Lung (tissue), 17 donors: ENCODE measurements at places on chromosomes 4 and X.

DNA sequence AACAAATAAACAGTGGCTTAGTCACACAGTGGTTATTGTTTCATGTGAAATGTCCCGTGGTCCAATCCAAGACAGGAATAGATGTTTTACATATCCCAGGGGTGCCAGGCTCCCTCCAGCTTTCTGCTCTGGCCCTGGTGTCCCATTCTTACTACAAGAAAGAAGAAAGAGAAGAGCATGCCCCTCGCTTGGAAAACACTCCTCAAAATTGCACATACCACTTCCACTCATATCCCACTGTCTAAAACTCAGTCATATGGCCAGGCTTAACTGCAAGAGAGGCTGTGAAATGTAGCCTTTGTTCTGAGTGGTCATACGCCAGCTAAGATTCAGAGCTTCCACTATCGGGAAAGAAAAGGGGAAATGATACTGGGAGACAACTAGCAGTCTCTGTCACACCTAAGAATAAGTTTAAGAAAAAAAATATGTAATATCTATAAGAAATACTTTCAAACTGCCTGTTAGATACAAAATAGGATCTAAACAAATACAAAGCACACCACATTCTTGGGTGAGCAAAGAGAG lies 306.8 kb upstream of the FAM241A start:
- no peak for DNase-seq
- H3K27ac ChIP-seq = no peak overlapping the region
- H3K4me3 ChIP-seq = no peak overlapping the region
- no peaks in the 10 kb centered on the region for H3K36me3 ChIP-seq
- no peaks in the 10 kb centered on the region for H3K4me1 ChIP-seq

- H3K27me3 ChIP-seq = no peaks in the 10 kb centered on the region
- DNase-seq = no peak
- H3K4me3 ChIP-seq = no peak overlapping the region
- peaks cover 2% of the 10 kb centered on the region for H3K4me1 ChIP-seq
Measured at GRCh38 chr4:156945532-156945931, 26.1 kb downstream of the PDGFC start.

- H3K27me3 ChIP-seq = no peaks in the 10 kb centered on the region
- no peaks in the 10 kb centered on the region for H3K4me1 ChIP-seq
- no peak overlapping the region for H3K4me3 ChIP-seq
- H3K27ac ChIP-seq = no peak overlapping the region
Measured at GRCh38 chrX:131734621-131735020, 190.7 kb downstream of the OR13H1 start.

- H3K4me3 ChIP-seq = no peak overlapping the region
- DNase-seq = no peak
- H3K27me3 ChIP-seq = no peaks in the 10 kb centered on the region
- no peaks in the 10 kb centered on the region for H3K4me1 ChIP-seq
Measured at GRCh38 chr4:105184316-105184980, 37.8 kb downstream of the TET2 start.

DNA sequence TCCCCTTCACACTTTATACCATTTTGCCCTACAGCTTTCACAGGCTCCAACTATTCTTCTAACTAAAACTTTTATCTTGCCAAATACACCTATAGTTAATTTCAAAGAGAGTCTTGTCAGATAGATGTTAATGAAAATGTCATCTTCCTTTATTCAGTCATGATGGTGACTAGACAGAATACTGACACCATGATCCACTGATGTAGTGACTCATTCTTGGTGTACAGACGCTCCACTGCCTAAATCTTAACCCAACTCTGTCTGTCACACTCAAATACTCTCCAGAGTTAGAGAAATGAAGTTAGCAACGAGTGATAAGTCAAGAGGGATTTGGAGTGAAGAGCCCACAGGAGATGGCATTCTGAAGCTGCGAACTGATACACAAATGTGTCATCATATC lies 32.1 kb upstream of the HDAC8 start:
- H3K4me3 ChIP-seq = no peak overlapping the region
- no peak for DNase-seq
- no peaks in the 10 kb centered on the region for H3K36me3 ChIP-seq
- H3K4me1 ChIP-seq = no peaks in the 10 kb centered on the region
- H3K27ac ChIP-seq = no peak overlapping the region

- H3K27me3 ChIP-seq = no peaks in the 10 kb centered on the region
- H3K27ac ChIP-seq = no peak overlapping the region
- H3K4me3 ChIP-seq = no peak overlapping the region
- no peak for DNase-seq
- no peaks in the 10 kb centered on the region for H3K36me3 ChIP-seq
- H3K4me1 ChIP-seq = no peaks in the 10 kb centered on the region
Measured at GRCh38 chr4:174334628-174335027, 50.9 kb downstream of the CEP44 start.

DNA sequence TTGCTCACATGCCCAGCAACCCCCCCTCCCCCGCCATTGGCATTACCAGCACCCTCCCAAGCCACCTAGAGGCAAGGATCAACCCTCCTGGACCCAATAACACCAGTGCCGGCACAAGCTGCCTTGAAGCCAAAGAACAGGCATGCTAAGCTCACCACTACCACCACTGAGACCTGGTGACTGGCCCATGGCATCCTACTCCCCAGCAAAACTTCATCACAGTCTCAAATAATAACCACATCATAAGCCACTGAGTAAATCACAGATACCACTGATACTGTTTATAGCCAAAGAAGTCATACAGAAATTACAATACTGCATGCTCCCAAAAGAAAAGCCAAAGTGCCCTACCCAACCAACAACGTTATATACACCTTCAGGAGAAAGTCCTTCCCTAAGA lies 73.6 kb upstream of the RPL34 start:
- H3K4me1 ChIP-seq = no peaks in the 10 kb centered on the region
- DNase-seq = no peak
- no peaks in the 10 kb centered on the region for H3K36me3 ChIP-seq

DNA sequence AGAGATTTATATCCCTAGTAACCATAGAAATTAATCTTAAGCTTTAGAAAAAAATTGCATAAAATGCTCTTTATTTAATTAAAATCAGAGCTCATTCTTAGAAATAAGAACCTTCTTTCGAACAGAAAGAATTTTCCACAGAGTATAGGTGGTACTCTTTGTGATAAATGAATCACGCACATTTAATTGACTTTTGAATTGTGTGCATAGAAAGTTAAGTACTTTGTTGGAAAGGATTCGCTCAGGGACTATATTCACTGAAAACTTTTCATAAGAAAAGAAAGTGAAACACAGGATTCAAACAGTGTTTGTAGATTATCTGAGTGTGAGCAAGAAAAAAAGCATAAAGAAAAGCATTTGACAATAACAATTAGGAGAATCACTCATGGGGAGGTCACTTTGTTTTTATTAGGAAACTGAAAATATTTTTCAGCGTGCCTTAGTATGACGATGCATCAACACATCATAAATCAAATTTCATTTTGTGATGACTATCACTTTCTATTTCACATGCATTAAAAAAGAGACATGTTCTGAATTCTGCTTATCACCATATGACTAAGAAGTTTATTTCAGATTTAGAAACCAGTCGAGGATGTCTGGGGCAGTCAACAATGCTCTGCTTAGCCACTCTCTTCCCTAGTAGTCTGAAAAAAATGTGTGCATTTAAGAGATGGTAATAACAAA lies 49.5 kb downstream of the STX18 start:
- peak; percentile 52 for DNase-seq
- no peak overlapping the region for H3K27ac ChIP-seq

- H3K36me3 ChIP-seq = no peaks in the 10 kb centered on the region
- H3K27ac ChIP-seq = no peak overlapping the region
- H3K4me1 ChIP-seq = no peaks in the 10 kb centered on the region
Measured at GRCh38 chr4:81905971-81906370, 434.3 kb upstream of the RASGEF1B start.

- no peaks in the 10 kb centered on the region for H3K4me1 ChIP-seq
- no peaks in the 10 kb centered on the region for H3K27me3 ChIP-seq
- no peaks in the 10 kb centered on the region for H3K36me3 ChIP-seq
Measured at GRCh38 chrX:49838374-49838773, 9.3 kb downstream of the PAGE4 start.

GRCh38 chrX:65601530-65602220 lies 65.8 kb upstream of the MSN start:
- DNase-seq = peak; percentile 71
- H3K4me3 ChIP-seq = no peak overlapping the region
- peak overlapping the region; percentile 83 for H3K27ac ChIP-seq
- H3K27me3 ChIP-seq = no peaks in the 10 kb centered on the region

- H3K4me3 ChIP-seq = no peak overlapping the region
- no peaks in the 10 kb centered on the region for H3K36me3 ChIP-seq
- no peaks in the 10 kb centered on the region for H3K27me3 ChIP-seq
- no peak overlapping the region for H3K27ac ChIP-seq
- no peak for DNase-seq
- H3K4me1 ChIP-seq = no peaks in the 10 kb centered on the region
Measured at GRCh38 chr4:36277533-36277932, 3.9 kb upstream of the DTHD1 start.

DNA sequence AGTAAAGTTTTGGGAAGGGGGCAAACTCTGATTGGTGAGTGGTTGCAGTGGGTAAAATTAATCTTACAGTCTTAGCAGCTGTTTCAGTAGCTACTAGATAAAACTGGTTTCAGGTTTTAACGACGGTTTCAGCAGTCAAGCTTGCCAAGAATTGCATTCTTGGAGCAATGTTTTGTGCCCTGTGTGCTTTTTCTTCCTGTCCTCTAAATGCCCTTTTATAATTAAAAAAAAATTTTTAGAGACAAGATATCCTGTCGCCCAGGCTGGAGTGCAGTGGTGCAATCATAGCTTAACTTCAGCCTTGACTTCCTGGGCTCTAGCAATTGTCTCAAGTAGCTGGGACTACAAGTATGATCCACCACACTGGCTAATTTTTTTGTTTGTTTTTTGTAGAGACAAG lies 6.3 kb upstream of the PPEF2 start:
- H3K27me3 ChIP-seq = no peaks in the 10 kb centered on the region
- H3K4me3 ChIP-seq = no peak overlapping the region
- H3K27ac ChIP-seq = no peak overlapping the region
- DNase-seq = peak; percentile 50

DNA sequence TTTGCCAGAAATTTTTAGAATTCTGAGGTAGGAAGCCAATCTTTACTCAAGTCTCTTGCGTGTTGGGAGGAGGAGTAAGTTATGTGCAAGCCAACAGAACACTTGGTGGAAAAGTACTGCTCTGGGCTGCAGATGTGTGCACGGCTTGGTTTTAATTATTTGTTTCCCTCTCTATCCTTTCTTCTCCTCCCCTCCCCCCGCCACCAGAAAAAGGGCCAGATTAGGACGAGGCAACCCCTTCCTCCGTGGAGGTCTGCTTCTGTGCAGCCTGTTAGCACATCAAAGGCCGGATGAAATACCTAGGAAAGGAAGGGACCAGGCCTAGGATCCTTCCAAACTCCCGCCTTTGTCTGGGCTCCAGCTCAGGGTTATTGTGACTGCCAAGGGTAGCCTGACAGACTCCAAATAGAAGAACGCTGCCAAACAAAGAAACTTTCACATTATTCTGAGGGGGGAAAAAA lies 1.0 kb upstream of the PGRMC1 start:
- H3K27ac ChIP-seq = no peak overlapping the region
- no peak overlapping the region for H3K4me3 ChIP-seq
- H3K27me3 ChIP-seq = no peaks in the 10 kb centered on the region
- H3K36me3 ChIP-seq = no peaks in the 10 kb centered on the region
- H3K4me1 ChIP-seq = peaks cover 12% of the 10 kb centered on the region

DNA sequence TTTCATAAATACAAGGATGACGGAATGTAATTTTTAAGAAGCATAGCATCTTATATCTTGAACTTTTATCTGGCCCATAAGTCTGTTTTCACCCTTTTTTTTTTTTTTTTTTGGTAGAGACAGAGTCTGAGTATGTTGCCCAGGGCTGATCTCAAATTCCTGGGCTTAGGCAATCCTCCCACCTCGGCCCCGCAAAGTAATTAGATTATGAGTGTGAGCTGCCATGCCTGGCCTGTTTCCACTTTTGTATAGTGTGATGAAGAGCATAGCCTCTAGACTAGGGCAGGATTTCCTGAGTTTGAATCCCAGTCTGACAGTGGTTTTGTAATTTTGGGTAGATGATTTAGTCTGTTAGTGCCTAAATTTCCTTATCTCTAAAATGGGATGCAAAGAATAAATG lies 11.0 kb downstream of the STIM2 start:
- no peak overlapping the region for H3K27ac ChIP-seq
- no peaks in the 10 kb centered on the region for H3K36me3 ChIP-seq
- no peak overlapping the region for H3K4me3 ChIP-seq
- DNase-seq = peak; percentile 60

GRCh38 chr4:32172086-32172485 lies 1451.9 kb downstream of the PCDH7 start:
- H3K27ac ChIP-seq = no peak overlapping the region
- no peak overlapping the region for H3K4me3 ChIP-seq
- DNase-seq = no peak
- no peaks in the 10 kb centered on the region for H3K4me1 ChIP-seq
- no peaks in the 10 kb centered on the region for H3K27me3 ChIP-seq
- H3K36me3 ChIP-seq = no peaks in the 10 kb centered on the region

GRCh38 chr4:84455697-84456096 lies 43.4 kb downstream of the NKX6-1 start:
- no peaks in the 10 kb centered on the region for H3K36me3 ChIP-seq
- no peak for DNase-seq

DNA sequence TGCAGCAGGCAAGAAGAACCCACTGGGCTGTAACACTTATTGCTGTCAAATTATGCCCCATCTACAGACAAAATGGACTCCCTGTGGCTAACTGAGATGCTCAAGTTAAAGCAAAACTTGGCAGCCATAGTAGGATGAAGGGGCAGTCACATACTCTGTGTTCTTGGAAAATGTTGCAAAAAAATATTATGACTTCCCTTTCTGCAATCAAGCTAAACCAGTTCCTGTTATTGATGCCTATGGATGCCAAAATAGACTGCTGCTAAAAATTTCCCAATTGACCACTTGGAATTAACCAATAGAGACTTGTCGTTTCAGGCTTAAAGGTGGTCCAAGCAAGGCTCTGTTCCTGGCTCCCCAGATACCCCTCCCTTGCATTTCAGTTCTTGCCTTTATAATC lies 49.5 kb downstream of the IQCM start:
- H3K36me3 ChIP-seq = no peaks in the 10 kb centered on the region
- no peaks in the 10 kb centered on the region for H3K27me3 ChIP-seq
- no peaks in the 10 kb centered on the region for H3K4me1 ChIP-seq
- H3K4me3 ChIP-seq = no peak overlapping the region
- no peak for DNase-seq

- H3K27me3 ChIP-seq = no peaks in the 10 kb centered on the region
- H3K27ac ChIP-seq = no peak overlapping the region
Measured at GRCh38 chr4:134622199-134622598, 420.6 kb upstream of the PABPC4L start.

GRCh38 chr4:25439918-25440477 lies 62.9 kb downstream of the ANAPC4 start:
- H3K27me3 ChIP-seq = no peaks in the 10 kb centered on the region
- peak overlapping the region; percentile 20 for H3K27ac ChIP-seq
- H3K4me1 ChIP-seq = no peaks in the 10 kb centered on the region
- DNase-seq = peak; percentile 84
- H3K4me3 ChIP-seq = no peak overlapping the region

DNA sequence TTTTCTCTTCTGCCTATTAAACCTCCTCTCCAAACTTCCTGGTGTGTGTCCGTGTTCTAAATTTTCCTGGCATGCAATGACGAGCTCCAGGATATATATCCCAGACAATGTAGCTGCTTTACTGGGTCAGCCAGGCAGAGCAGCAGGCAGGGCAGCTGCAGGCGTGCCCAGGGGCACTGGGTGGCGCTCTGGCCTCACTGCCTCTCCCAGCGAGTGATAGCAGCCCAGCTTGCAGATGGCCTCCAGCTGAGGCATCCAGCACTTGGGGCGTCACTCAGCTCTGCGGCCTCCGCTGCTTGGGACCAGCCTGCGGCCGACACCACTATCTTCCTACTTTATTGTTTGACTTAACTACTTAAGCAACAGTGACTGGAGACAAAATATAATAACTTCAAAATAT lies 23.0 kb upstream of the UBA6 start:
- peaks cover 2% of the 10 kb centered on the region for H3K4me1 ChIP-seq
- no peaks in the 10 kb centered on the region for H3K27me3 ChIP-seq
- H3K4me3 ChIP-seq = no peak overlapping the region
- no peak overlapping the region for H3K27ac ChIP-seq
- no peaks in the 10 kb centered on the region for H3K36me3 ChIP-seq
